ENCODE measurements at places on chromosomes 4 and X.

DNA sequence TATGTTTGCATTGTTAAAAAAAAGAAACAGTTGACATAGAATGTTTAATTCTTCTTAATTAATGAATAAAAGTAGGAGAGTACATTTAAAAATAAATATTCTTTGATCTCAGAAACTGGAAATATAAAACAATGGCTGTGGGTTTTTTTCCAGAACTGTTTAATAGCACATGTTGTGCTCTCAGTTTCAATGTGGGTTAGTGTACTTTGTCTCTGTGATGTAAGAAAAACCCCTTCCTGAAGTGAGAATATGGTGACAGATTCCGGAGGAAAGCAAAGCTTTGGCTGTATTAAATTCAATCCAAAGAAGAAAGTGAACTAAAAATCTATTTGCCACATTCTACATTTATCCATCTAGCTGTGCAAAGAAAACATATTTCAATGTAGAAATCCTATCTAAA is 261.9 kb upstream of the ADGRL3 start:
- DNase-seq: no peak

- DNase-seq: no peak
These were observed at the start of gene MAP3K15 for GRCh38 chrX:19514791-19515614. MAP3K15 (minus strand) TSS chrX:19515508; CDS start chrX:19515261, 247 bp downstream.

DNA sequence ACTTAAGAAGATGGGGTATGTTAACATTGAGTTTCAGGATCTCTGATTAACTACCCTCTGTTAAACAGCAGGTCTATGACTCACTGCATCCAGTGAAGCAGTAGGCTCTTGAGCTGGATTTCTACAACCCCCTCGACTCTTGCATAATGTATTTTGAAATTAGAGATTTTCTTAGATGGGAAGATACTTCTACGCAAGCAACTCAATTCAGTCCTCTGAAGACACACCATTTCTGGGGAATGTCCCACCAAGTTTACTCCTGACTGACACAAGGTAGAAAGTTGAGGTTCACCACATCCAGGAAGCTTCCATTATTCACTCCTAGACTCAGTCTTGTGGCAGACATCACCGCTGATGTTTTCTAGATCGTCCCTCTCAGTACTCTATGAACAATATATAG is 12.9 kb downstream of the PALLD start:
- no peak for DNase-seq

- no peak for DNase-seq
These were observed 4.6 kb upstream of the GRID2 start for GRCh38 chr4:92299152-92299551.

DNA sequence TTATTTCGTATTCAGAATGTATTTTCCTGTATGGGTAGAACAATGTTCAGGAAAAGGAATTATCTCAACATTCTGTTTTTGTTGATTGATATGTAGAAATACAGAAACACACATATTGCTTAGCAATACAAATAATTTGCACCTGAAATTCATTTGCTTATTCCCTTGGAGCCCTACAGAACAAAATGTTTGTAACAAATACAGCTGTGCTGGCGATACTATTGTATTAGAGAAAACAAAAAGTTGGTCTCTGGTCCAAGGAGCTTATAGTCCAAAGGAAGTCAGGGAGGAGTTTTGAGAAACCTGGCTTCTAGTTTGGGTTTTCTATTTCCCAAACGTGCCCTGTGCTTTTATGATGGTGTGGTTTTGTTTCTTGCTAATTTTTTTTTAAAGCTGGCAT is 37.8 kb upstream of the CAPN6 start:
- DNase-seq: no peak

- no peak for DNase-seq
These were observed 28.0 kb upstream of the AMOT start for GRCh38 chrX:112868586-112868985.

GRCh38 chr4:45442466-45442865 is 681.4 kb downstream of the GABRG1 start:
- DNase-seq: no peak

- DNase-seq: no peak
These were observed 64.5 kb upstream of the CHRNA9 start for GRCh38 chr4:40270609-40271008.

DNA sequence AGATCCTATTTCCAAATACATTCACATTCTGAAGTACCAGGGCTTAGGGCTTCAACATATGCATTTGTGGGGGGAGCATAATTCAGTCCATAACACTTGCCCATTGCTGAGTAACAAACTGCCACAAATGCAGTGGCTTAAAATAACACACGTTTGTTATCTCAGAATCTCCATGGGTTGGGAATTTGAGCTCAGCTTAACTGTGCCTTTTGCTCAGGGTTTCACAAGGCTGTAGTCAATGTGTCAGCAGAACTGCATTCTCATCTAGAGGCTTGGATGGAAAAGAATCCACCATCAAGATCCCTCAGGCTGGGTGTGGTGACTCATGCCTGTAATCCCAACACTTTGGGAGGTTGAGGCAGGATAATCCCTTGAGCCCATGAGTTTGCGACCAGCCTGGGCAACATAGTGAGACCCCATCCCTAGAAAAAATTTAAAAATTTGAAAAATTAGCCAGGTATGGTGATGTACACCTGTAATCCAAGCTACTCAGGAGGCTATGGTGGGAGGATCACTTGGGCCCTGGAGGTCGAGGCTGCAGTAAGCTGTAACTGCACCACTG is 25.8 kb upstream of the TBL1X start:
- DNase-seq: no peak

- DNase-seq: no peak
These were observed 41.5 kb downstream of the KIAA0232 start for GRCh38 chr4:6824071-6824470.

- DNase-seq: no peak
These were observed 521.5 kb downstream of the INPP4B start for GRCh38 chr4:142324572-142324971.

DNA sequence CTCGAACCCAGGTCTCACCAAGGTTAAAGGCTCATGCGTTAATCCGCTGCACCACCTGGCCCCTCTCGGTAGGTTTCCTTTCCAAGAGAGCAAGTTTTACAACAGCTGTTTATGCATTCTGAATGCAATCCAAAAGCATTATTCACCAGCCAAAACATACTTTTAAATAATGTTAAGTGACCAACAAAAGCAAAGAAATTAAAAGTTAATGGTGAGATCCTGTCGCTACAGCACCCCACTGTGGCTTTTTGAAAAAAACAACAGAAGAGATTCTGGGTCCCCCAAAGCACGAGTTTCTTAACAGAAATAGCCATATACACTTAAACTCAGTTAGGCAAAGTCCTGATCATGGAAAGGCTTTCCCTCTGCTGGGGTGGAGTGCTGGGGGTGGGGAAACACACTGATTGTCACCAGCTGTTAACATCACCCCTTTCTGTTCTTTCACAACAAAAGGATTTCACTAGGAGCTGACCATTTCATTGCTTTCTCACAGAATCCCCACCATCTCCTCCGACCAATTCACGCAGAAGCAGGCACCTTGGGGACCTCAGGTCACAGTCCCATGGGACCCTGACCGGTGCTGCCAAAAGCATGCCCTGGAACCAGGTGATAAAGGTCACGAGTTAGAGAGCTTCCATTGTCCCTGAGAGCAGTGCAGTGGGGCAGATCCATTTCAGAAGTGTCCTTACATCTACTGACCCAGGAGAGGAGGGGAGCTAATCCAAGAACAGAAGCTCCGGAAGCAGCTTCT is 51.2 kb downstream of the ZNF827 start:
- no peak for DNase-seq

DNA sequence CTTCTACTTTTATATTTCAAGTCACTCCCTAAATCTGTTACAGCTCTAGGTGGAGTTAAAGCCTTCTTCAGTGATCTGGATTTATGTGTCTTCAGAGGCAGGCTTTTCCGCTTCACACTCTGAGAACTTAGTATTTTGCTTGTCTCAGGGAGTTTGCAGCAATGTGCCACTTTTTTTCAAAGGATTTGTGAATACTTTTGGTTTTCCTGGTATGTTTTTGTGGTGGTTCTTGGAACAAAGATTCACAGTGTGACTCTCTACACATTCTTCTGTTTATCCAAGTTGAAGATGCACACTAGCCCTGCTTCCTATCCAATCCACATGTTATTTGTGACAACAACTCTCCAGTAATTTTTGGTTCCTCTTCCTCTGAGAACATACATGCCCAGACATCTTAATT is 1253.7 kb downstream of the TECRL start:
- DNase-seq: no peak

DNA sequence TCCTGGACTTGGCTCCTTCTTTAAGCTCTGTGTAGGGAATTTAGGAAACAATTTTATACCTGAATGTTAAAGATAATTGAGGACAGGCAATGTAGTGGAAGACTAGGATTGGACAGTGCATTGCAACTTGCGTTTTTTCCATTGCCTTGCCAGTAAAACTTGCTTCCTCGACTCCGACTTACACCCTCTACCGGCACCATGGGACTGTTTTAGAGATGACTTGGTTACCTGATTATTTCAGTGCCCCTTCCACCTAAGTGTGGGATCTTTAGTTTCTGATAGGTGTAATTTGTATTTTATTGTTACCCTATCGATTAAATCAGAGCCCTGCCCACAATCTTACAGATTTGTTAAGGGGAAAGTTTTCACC is 1.2 kb downstream of the PRPS1 start:
- DNase-seq: no peak

DNA sequence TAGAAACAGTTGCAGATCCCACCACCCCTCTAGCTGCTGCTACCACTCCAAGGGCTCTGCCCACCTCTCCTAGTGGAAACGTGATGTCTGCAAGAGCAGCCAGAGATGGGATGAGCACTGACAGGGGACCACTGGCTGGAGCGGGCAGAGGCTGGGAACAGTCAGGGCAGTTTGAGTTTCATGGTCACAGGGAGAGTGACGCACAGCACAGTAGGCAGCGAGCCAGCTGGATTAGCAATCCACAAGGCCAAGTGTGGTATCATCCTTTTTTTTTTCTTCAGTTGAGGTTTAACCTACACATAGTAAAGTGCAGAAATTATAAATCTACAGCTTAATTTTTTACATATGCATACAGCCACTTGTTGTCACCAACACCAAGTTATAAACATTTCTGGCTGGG is 6.4 kb upstream of the SCML2 start:
- DNase-seq: no peak

DNA sequence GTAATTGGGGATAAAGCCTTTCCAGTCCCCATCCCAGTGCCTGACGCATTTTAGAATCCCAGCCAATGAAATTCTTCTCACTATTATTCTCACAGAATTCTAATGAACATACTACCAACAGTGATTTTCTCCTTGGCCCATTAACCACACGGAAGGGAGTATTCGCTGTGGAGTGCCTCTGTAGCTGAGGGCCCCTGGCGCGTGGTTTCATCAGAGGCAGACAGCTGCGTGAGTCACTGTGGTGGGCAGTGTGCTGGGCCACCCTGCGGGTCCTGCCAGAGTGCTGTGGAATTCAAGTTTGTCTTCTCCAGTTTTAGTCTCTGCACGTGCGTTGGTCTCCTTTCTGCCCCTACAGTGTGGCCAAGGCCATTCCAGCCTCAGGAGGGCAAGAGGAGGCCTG is 335.4 kb upstream of the FAT1 start:
- DNase-seq: no peak

DNA sequence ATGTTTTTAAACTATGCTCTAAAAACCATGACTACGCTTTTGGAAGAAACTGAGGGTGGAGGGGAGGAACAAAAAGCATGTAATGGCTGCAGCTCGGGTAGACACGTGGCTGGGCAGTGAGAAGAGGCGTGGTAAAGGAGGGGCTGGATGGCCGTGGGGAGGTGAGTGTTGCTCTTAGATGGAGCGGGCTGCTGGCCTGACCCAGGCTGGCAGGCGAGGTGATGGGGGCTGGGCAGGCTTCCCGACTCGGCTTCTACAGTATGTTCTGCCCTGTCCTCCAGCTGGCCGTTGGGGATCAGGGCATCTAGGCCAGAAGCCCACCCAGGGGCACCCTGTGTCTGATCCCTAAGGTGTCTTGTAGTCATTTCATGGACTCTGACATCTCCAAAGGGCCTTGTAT is 60.7 kb downstream of the EFHC2 start:
- DNase-seq: no peak

GRCh38 chr4:65580551-65580950 is 89.7 kb downstream of the EPHA5 start:
- DNase-seq: no peak

DNA sequence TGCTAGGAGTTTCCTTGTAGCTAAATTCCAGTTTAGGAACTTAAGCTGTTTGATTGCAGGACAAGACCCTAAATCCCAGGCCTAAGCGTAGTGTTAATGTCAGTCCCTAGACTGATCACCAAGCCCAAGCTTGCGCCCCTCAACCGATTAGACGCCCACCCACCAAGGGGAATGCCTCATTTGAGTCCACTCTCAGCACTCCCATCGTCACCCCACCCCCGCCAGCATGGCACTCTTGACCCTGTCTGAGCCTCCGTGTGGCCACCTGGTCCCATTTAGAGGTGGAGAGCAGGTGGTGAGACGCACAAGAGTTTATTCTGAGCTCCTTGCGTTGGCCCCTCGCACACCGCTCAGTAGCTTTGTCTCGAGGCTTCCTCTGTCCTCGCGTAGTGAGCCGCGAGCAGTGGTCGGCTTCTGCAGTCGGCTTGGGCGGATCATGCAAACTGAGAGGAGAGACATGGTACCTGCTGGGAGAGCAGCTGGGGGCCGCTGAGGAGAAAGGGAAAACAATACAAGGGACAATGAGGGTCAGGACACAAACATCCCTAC is 48.5 kb upstream of the ZNF157 start:
- DNase-seq: no peak

- no peak for DNase-seq
These were observed 27.1 kb upstream of the HGFAC start for GRCh38 chr4:3414421-3415279.

DNA sequence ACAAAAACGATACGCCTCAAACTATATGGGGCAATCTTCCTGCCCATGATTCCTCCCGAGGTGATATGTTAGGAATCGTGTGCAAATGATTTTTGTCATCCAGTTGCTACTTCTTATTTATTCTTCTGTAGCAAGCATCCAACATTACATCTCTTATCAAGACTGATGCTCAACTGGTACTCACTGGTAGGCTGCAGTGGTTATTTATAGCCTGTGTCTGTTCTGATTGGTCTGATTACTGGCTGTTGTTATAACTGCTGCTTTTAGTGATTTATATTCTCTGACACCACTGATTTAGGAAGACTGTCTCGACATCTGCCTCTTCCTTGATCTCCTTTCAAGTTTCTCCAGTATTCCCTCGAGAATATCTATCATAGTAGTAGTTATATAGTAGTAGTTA is 165.8 kb downstream of the LARP7 start:
- DNase-seq: no peak

- DNase-seq: no peak
These were observed 73.1 kb downstream of the WFS1 start for GRCh38 chr4:6342530-6343293.

- no peak for DNase-seq
These were observed 346.8 kb downstream of the RAB28 start for GRCh38 chr4:13137390-13137789.
